NCI-H2171 treated with DMSO at 0.1 percent for 48 hours (cell line): ENCODE measurements at places on chromosomes 1 and 21.
A peak's percentile ranks its signal among the peaks of the same experiment; 100 is the strongest.

GRCh38 chr1:210764536-210764935, 369.4 kb downstream of the KCNH1 start:
- peak; percentile 70 for DNase-seq

DNA sequence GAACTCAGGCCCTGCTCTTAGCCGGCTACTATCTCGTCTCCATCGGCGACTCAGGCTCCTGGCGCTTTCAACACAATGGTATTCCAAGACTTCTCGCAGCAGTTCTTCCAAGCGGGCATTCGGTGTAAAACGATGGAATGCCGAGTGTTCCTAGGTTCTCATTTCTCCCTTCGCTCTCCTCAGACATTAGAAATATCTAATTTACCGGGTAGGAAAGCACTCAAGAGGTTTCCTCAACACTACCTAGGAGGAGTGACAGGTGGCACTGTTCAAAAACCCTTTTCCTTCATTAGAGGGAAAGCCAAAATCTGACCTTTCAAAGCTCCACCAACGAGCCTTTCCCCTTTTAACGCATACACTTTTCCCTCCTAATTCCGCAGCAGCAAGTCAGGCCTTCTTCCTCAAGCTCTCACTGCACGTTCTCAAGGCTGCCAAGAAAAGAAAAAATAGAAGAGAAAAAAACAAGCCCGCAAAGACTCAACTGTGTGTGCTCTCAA, 601 bp downstream of the UBE2G2 start:
- peak; percentile 47 for DNase-seq

DNA sequence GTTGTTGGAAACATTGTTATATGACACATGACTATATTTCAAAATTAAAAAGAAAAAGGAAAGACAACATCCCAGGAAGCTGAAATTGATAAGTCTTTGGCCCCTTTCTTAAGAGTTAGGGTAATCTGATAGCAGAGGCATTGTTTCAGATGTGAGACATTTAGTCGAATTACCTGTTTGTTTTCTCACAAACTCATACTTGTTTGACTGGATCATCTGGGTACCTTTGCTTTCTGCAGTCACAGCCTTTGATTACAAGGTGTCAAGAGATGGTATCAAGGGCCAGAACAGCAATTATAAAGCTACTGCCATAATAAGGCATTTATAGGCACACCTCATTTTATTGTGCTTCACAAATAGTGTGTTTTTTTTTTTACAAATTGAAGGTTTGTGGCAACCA, 136.3 kb downstream of the DUSP10 start:
- no peak for DNase-seq

- peak; percentile 23 for DNase-seq
Observed at GRCh38 chr1:203521812-203522211, 27.9 kb downstream of the OPTC start.

- peak; percentile 34 for DNase-seq
Observed at GRCh38 chr1:224759681-224760091, 143.6 kb downstream of the CNIH3 start.

DNA sequence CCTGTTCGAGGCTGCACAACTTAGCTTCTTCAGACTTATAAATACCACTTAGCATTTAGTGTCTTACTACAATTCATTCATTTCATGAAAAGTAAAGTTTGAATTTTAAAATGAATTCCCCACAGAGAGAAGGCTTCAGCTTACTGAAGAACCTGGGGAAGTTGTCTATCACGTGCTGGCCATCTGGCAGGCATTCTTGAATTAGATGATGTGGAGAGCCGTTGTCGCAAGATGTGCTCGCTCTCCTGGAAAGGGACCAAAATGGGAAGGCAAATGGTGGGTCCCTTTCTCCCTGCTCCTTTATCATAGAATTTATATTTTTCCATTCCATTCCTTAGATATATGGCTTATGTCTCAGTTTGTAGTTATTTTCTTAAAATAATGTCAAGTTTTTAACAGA, 90.5 kb downstream of the CD247 start:
- peak; percentile 38 for DNase-seq

DNA sequence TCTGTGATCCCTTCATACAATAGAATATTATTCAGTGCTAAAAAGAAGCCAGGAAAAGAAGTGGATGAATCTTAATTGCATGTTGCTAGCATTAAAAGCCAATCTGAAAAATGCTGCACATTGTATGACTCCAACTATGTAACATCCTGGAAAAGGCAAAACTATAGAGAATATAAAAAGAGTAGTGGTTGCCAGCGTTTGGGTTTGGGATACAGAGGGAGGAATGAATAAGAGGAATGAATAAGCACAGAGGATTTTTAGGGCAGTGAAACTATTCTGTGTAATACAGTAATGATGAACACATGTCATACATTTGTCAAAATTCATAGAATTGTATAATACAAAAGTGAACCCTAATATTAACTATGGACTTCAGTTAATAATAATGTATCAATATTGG, 42.5 kb downstream of the GPR88 start:
- DNase-seq: no peak

GRCh38 chr1:165531021-165531420, 12.8 kb upstream of the LRRC52 start:
- peak; percentile 5 for DNase-seq

GRCh38 chr21:42703136-42703908, 49.9 kb downstream of the PDE9A start:
- no peak for DNase-seq

DNA sequence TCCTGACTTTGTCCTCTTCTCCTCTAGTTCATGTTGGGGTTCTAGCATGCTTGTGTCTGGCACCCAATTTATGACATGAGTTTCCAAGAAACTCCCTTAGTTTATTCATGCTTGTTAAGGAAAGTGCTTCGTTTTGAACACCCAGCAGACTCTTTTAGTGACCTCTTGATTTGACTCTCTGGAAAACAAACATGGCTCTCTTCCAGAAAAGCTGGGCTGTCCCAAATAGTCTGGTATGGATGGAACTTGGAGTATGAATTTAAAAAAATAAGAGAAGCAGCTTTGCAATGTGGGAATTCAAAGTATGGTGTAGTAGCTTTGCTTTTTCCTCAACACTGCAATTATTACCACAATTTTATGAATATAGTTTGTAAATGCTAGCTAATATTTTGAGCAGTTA, 143.4 kb upstream of the C8B start:
- DNase-seq: no peak

- DNase-seq: no peak
Observed at GRCh38 chr1:64187646-64188045, 15.8 kb upstream of the UBE2U start.

DNA sequence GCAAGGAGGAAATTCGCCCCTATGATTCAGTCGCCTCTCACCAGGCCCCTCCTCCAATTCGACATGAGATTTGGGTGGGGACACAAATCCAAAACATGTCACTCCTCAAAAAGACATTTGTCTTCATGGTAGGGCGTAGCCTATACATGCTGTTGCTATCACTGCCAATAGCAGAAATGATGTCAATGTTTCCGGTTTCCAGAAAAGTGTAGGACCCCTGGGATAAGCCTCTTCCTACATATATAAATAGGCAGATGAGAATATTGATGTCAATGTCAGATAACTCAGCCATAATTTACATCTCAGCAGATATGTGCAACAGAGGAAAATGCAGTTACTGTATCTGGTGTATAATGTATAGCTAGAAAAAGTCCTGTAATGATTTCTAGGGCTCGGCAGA, 16.7 kb downstream of the LRRC3 start:
- DNase-seq: no peak

- DNase-seq: no peak
Observed at GRCh38 chr1:167786502-167786901, 64.7 kb downstream of the MPZL1 start.

DNA sequence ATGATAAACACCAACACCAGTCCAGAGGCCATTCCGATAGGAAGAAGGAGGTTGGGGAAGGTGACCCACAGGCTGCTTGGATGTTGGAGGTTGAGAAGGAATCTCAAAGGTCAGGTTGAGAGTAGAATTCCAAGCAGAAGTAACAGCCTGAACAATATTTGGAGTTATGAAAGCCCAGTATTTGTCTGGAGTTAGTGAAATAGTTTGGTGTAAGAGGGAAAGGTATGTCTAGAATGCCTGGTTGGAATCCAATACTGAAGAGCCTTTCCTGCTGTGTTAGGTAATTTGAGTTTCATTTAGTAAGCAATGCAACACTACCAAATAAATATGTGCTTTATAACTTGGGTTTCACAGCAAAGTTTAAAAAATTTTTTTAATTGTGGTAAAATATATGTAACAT, 70.5 kb upstream of the MCOLN3 start:
- no peak for DNase-seq

DNA sequence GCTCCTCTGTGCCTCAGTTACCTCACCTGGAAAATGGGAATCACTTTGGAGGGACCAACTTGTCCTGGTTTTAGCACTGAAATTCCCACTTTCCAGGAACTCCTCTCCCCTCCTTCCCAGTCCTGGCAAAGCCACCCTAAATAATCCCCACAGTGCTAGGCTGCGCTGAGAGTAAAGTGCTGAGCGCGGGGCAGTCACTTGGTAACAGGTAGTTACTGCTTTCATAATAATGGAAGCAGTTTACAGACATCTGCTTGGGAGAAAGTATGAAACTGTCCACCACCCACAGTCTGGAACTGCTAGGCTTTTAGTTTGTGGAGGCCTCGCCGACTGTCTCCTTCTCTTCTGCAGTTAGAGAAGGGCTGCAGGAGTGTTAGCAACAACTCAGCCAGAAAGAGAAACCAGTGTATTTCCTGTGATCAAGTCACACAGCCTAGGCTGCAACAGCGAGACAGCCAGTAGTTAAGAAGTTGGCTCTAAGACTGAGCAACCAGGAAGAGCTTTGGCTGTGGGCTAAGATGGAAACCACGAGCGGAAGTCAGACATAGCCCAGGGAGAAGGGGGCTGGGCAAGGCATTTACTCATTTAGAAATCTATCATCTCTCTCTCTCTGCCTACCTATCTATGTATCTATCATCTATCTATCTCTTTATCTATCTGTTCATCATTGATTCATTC, 30.8 kb upstream of the ABCG1 start:
- DNase-seq: no peak
